ENCODE measurements at places on chromosomes 11 and 22.

- no peak for DNase-seq
Observed at GRCh38 chr11:129209891-129210830, 18.0 kb upstream of the ARHGAP32 start.

DNA sequence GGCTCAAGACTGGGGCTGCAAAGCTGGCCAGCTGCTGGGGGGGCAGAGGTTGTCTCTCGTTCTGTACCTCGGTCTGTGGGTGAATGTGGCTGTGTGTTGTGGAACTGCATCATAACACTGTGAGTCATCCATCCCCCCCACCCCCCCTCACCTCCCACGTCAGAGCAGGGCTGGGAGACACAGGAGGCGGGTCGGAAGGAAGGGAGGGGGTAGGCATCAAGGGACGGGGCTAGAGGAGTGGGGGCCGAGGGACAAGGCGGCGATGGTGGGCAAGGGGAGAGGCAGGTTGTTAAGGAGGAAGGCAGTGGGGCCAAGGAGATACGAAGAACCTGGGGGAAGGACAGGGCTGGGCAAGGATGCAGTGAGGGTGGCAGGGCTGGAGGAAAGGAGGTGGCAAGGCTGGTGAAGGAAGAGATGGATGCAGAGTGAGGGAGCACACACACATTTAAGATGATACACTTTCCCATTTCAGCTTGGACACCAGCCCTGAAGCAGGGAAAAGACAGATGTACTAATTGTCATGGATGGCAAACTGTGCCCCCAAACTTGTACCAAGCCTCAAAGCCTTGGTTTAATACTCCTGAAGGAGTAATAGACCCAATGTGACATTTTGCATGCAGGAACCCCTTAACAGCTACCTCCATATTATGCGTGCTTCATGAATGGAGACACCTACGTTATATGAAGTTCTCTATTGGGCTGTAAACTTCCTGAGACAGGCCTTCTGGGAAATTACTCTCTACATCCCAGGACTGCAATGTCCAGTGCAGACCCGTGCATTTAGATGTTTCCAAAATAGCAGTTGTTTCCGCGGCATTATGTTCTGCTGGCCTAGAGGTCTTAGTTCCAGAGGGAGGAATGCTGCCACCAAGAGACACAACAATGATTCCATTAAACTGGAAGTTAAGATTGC, at the start of gene YPEL4:
Gene YPEL4, minus strand, starts transcription at position 87 of the 913 bp plus-strand sequence. CDS start 2,805 bp downstream, outside the sequence.
- peak; percentile 78 for DNase-seq

GRCh38 chr11:10019906-10020682, 273.9 kb downstream of the SBF2 start:
- peak; percentile 6 for DNase-seq

DNA sequence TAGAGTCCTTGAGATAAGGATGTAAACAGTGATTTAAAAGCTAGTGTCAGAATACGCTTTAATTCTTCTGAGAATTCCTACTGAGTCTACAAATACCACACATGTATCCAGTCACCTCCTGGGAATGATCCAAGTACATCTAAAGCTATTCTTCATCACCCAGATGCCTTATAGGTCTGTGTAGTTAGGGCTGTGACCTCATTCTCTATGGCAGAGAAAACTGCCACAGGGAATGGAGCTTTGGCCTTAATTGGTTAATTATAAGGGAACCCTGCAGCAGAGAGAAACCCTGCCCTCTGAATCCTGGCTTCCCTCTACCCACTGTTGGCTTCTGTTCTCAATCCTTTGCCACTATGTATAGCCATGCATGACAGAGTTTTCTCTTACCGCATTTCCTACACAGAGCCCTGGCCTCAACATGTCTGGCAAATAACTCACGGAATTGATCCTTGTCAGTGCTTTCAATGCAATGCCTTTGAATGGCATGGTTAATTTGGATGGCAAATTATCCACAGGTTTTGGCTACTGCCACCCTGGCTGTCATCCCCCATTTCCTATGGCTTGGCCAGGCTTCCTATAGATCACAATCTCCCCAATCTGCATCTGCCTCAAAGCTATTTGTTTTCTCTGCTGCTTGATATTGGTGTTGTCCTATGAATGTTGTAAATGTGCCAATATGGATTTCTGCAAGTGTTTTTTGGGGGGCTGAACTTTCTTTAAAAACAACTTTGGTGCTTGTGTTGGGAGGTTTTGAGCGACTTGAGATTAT, 2.9 kb downstream of the DIXDC1 start:
- DNase-seq, result no peak

- no peak for DNase-seq
Observed at GRCh38 chr11:2424811-2425495, 19.4 kb downstream of the TRPM5 start.

GRCh38 chr11:105696000-105696399, 86.1 kb downstream of the GRIA4 start:
- DNase-seq, result no peak

GRCh38 chr22:24952837-24953383, 394 bp downstream of the KIAA1671 start:
- no peak for DNase-seq

- no peak for DNase-seq
Observed at GRCh38 chr11:125446279-125446678, 49.8 kb downstream of the FEZ1 start.

DNA sequence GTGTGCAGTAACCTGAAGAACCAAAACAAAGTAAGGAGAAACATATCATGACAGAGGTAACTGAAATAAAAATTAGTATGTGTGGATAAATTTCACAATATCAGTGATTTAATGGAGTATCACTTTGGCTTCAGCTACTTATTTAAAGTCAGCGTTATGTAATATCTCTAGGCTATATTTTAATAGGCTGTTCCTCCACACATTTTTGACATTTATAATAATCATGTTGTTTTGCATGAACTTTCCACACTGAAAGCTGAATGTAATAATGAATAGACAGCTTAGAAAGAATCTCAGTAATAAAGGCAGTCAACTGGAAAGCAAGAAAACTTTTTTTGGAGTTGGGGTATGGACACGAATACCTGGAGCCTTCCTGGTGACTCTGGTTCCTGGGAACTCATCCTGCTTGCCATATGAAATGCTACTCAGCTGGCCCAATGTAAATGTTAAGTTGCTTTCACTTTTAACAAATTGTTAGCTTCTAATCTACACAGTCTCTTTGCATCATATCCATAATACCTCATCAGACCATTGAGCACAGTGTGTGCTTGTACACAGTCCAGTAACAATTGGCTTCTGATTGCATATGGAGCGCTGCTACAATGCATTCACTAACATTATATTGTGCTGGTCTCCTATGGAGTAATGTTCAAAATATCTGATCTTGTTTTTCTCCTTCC, 257.7 kb downstream of the SOX6 start:
- no peak for DNase-seq
